ENCODE measurements at places on chromosomes 16 and 17.

- DNase-seq = no peak
Measured at GRCh38 chr16:4071686-4072561, 44.3 kb downstream of the ADCY9 start.

DNA sequence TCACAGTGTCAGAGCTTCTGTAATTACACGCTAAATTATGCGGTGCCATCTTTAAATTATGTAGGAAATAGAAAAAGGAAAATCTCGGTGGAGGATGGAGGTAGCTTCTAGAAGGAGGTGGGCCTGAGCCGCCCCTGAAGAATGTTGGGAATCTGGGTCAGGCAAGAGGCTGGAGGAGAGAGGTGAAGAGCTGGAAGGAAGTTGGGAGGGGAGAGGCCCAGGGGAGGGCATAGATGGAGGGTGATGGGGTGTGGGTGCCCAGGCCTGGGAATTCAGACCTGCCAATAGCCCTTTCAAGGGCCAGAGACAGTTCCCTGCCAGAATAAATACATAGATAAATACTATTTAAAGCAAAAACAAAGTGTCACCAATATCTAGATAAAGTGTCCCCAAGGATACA is 415.0 kb upstream of the HSBP1 start:
- no peak for DNase-seq

DNA sequence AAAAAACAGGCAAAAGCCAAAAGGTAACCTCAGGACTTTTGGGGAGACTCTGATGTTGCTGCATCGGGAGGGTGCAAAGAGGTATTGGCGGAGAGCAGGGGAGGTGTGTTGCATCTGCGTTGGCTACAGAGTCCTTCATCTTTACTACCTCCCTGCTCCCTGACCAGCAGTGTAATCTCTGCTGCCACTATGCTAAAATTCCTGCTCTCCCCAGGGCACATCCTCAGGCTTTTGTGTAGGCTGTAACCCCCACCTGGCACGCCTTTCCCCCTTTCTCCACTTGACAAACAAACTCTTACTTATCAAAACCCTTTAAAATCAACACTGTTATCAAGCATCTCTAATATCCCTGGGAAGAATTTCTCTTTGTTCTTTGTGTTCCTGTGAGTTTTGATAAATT is 435.3 kb downstream of the HAPSTR1 start:
- DNase-seq = no peak

DNA sequence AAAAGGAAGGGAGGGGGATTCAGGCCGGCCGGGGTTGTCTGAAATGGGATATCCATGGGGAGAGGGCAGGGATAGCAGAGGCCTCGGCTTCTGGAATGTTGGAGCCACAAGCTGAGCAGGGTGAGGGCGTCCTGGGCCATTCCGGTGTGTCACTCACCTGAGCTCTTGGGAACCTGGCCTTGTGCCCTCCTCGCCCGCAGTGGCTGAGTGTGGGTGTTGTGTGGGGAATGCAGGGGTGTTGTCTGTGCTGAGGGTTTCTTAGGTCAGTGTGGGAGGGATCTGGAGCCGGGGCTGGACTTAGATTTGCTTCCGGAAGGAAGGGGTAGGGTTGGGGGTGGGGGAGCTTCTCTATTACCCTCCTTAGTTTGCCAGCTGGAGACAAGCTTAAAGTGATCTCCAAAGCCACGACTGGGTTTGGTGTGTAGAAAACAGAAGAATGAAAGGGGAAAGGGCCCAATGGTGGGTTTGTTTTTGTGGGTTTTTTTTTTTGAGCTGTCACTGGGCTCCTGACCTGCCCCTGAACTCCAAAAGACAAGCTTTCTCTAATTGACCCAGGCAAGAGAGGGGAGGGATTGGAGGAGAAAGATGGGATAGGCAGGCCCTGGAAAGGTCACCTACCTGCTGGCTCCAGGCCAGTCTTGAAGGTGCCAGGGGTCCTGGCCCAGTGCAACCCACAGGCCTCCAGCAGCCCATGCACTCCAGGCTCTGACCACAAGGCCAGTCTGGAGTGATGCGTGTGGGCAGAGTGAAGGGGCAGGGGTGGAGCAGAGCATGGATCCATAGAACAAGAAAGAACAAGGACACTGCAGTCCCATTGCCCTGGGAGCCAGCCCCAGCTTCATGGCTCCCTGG is at the start of gene SULT1A2:
SULT1A2 (minus strand) TSS at position 211 of the 852 bp plus-strand sequence. CDS start 1,120 bp downstream, outside the sequence.
- no peak for DNase-seq

DNA sequence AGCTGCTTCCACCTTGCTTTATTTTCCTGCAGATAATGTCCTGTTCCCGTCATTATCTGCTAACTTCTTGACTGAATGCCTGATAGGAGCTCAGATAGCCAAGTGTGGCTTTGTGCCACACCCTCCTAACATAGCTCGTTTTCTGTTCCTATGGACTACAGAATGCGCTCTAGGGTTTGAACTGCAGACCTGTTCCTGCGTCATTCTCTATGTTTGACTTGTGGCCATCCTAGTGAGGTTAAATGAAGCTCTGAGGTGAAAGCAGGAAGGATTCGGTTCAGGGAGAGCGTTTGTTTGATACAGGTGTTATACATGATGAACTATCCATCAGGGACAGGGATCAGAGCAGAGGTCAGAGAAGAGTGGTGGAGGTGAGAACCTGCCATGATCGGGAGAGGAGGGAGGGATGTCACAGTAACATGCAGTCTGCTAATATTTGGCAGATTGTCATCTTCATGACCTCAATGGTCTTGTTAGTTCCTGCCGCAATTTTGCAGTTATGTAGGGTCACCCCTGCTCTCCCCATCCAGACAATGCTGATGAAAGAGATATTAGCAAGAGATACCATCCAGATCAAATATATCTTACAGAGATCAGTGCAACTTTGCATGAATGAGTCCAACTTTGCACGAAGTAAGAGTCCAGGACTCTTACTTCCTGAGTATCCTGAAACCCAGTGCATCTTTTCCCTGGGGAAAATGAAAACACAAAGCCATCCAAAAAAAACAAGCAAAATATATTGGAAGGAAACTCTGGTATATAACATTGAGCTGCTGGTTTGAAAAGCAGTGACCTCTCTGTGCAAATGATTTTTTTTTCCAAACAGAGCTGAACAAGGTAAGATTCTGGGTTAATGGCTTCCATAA is 32.8 kb downstream of the MPHOSPH6 start:
- DNase-seq = no peak

DNA sequence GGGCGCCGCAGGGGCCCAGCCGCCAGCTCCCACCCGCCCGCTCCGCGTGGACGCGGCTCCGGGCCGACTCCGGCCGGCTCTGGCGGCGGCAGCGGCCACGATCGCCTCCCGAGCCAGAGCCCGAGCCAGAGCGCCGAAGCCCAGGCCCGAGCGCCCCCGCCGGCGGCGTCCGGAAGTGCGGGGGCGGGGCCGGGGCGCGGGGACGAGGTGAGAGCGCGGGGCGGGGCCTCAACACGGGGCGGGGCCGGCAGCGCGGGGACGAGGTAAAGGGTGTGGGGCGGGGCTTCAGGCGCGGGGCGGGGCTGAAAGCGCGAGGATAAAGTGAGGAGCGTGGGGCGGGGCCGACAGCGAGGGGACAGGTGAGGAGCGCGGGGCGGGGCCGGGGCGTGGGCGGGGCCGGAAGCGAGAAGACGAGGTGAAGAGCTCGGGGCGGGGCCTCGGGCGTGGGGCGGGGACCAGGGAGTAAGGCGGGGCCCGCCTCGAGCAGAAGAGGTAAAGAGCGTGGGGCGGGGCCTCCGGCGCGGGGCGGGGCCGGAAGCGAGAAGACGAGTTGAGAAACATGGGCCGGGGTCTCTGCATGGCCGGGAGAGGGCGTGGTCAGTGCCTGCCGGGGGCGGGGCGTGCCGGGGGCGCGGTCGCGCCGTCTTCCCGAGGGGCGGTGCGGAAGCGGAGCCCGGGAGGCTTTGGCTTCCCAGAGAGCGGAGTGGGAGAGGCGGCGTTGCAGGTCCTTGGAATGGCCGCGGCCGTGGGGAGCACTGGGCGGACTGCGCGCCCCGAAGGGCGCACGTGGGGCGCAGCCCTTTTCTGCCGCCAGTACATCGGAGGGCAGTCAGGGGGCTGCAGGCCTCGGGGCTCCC is at the start of gene AXIN1:
AXIN1 (minus strand) TSS at position 177 of the 857 bp plus-strand sequence. CDS start 5,698 bp downstream, outside the sequence.
- DNase-seq = peak; percentile 100

- no peak for DNase-seq
Measured at GRCh38 chr16:17544785-17545184, 74.0 kb upstream of the XYLT1 start.

DNA sequence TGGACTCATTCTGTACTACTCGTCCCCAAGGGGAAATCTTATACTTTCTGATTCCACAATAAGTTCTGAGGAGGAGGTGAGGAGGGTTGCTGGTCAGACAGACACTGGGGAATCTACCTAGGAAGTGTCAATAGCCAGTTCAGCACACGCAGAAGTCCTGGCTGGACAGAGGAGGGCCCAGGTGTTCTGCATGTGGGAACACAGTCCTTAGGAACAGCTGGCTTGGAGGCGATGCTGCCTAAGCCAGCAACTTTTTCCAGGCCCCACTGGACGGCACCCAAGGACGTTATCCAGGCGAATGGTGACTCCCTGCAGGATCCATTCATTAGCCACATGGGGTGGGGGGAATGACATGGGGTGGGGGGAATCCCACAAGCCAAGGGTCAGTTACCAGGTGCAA is 29.9 kb upstream of the WFIKKN2 start:
- DNase-seq = no peak

- DNase-seq = no peak
Measured at GRCh38 chr17:66602659-66603384, 232.1 kb upstream of the CACNG5 start.

GRCh38 chr17:58734040-58734439 is 21.6 kb upstream of the PPM1E start:
- no peak for DNase-seq

GRCh38 chr17:73211745-73212144 is 18.9 kb downstream of the COG1 start:
- peak; percentile 24 for DNase-seq

DNA sequence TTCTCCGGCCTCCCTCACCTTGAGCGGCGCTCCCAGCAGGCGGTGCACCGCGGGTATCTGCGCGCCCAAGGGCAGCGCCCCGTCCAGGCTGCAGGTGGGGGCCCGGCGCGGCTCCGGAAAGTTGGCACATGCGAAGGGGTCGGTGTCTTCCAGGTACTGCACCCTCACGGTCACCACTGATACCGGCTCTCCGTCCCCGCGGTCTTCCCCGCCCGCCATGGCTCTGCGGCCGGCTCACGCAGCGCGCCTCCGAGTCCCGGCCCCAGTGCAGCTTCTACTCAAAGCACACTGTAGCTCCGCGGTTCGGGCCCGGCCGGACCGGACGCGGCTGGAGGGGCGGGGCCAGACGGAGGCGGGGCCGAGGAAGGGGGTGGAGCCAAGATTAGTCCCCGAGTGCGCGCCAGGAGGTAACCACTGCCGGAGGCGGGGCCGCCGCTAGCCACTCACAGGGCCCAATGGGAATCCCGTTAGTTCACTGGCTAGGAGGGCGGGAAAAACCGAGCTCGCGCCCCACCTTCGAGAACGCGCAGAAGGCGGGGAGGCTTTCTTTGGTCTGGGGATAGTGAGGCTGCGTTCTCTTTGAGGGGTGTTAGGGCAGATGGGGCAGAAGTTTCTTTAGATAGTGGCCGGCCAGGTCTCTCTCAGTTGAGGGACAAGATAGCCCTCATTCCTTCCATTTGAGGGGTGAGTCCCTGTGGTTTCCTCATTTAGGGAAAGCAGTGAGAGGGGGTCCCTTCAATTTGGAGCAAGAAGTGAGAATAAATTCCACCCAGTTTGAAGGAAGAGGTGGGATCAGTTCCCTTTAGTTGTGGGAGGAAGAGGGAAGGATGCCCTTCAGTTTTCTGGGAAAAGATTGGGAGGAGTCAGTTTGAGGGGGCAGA is at the start of gene FHOD1:
FHOD1 (minus strand) TSS at position 290 of the 881 bp plus-strand sequence; CDS start at position 219, 71 bp downstream.
- DNase-seq = peak; percentile 91

GRCh38 chr17:80886641-80887573 is 104.7 kb upstream of the CHMP6 start:
- DNase-seq = no peak

DNA sequence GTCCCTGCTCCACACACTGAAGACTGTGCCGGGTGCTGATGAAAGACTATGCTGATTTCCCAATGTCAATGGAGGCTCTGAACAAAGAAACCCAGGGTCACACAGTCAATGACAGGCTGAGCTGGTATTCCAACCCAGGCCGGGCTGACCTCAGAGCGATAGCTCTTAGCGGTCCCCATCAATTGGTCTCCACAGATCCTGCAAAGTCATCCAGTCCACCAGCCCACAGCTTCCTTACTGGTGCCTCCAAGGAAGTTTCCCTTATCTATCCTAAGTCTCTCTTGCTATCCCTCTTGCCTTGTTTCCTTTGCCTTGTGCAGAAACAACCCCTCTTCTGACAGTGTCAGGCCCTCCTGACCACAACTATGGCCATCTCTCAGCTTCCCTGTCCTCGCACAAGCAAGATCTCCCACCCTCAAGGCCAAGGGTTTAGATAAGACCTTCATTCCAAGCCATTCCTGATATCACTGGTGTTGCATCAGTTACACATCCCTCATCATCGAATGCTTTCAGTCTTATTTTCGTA is 52.7 kb upstream of the KSR1 start:
- no peak for DNase-seq

DNA sequence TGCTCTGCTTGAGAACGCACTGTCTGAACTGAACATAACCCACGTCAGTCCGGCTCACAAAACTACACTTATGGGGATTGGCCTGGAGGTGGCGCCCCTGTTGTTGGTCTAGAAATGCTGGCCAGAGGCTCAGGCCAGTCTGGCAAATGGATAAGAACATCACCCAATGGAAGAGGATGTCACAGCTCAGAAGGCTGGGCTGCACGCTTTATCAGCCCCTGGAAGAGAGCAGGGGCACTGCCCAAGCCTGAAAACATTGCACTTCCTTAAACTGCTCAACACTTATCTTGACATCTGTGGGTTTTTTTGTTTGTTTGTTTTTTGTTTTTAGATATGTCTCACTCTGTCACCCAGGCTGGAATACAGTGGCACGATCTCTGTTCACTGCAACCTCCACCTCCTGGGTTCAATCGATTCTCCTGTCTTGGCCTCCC is 24.8 kb upstream of the BPTF start:
- DNase-seq = no peak

GRCh38 chr16:17379121-17379571 is 91.6 kb downstream of the XYLT1 start:
- DNase-seq = no peak

DNA sequence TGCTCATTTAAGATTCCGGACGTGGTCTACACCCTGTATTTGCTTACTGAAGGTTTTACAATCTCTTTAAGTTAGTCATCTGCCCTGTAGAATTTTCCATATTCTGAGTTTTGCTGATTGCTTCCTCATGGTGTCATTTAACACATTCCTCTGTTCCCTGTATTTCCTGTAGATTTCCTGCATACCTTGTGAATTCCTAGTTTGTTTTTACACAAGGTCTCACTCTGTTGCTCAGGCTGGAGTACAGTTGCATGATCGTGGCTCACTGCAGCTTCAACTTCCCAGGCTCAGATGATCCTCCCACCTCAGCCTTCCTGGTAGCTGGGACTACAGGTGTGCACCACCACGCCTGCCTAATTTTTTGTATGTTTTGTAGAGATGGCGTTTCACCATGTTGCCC is 66.8 kb downstream of the CMIP start:
- DNase-seq = no peak

GRCh38 chr16:67006930-67007658 is 18.7 kb downstream of the CES4A start:
- DNase-seq = no peak

- DNase-seq = no peak
Measured at GRCh38 chr16:15487336-15488284, 53.2 kb downstream of the BMERB1 start.
